Gastroesophageal sphincter (tissue), 4 donors: ENCODE measurements at places on chromosomes 16 and 17.
A peak's percentile ranks its signal among the peaks of the same experiment; 100 is the strongest.

DNA sequence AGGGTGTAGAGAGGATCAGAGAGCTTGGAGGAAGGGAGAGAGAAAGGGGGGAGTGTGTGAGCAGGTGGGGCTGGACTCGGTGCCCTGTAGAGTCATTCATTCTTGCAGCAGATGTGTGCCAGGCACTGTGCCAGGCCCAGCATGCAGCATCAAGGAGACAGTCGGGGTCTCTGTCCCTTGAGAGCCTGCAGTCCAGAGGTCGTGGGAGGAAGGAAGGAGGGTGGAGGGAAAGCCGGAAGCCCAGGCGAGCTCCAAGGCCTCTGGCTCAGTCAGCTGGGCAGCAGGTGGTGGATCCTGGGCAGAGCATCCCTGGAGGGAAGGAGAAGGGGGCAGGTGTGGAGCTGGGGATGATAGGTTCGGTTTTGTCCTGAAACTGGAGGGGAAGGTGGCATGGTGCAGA is 27.5 kb downstream of the EPN2 start:
- ATAC-seq = no peak
- peak overlapping the region; percentile 70 for H3K27ac ChIP-seq
- H3K4me3 ChIP-seq = no peak overlapping the region
- H3K27me3 ChIP-seq = no peaks in the 10 kb centered on the region

GRCh38 chr17:7223375-7223774 is 3.6 kb downstream of the ACADVL start:
- no peak for ATAC-seq
- H3K4me1 ChIP-seq = peaks cover 41% of the 10 kb centered on the region

GRCh38 chr16:79282806-79283205 is 317.7 kb downstream of the MAF start:
- peaks cover 3% of the 10 kb centered on the region for H3K4me1 ChIP-seq
- no peaks in the 10 kb centered on the region for H3K27me3 ChIP-seq
- no peaks in the 10 kb centered on the region for H3K36me3 ChIP-seq
- H3K4me3 ChIP-seq = no peak overlapping the region
- no peak overlapping the region for H3K27ac ChIP-seq

- no peaks in the 10 kb centered on the region for H3K36me3 ChIP-seq
- H3K27me3 ChIP-seq = no peaks in the 10 kb centered on the region
- no peak overlapping the region for H3K27ac ChIP-seq
- H3K4me3 ChIP-seq = no peak overlapping the region
- no peak for ATAC-seq
- H3K4me1 ChIP-seq = no peaks in the 10 kb centered on the region
Measured at GRCh38 chr16:62406387-62406786, 370.1 kb upstream of the CDH8 start.

DNA sequence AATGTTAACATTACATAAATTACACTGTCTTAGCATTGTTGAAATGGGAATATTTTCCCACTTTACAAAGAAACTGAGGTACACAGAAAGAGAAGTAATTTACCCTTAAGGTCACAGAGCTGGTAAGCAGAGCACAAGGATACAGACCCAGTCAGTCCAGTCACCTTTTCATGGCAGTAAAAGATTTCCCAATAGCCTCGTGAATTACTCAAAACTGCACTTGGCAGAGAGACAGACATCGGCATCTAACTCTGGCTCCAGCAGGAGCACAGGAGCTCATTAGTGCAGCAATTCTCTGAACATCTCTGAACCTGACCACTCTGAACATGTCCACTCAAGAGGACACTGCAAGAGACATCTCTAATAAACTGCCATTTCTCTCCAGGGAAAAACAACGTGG is 3.1 kb downstream of the TEX2 start:
- no peak for ATAC-seq
- H3K27me3 ChIP-seq = no peaks in the 10 kb centered on the region
- peaks cover 13% of the 10 kb centered on the region for H3K4me1 ChIP-seq
- H3K4me3 ChIP-seq = no peak overlapping the region
- H3K27ac ChIP-seq = no peak overlapping the region
- no peaks in the 10 kb centered on the region for H3K36me3 ChIP-seq

DNA sequence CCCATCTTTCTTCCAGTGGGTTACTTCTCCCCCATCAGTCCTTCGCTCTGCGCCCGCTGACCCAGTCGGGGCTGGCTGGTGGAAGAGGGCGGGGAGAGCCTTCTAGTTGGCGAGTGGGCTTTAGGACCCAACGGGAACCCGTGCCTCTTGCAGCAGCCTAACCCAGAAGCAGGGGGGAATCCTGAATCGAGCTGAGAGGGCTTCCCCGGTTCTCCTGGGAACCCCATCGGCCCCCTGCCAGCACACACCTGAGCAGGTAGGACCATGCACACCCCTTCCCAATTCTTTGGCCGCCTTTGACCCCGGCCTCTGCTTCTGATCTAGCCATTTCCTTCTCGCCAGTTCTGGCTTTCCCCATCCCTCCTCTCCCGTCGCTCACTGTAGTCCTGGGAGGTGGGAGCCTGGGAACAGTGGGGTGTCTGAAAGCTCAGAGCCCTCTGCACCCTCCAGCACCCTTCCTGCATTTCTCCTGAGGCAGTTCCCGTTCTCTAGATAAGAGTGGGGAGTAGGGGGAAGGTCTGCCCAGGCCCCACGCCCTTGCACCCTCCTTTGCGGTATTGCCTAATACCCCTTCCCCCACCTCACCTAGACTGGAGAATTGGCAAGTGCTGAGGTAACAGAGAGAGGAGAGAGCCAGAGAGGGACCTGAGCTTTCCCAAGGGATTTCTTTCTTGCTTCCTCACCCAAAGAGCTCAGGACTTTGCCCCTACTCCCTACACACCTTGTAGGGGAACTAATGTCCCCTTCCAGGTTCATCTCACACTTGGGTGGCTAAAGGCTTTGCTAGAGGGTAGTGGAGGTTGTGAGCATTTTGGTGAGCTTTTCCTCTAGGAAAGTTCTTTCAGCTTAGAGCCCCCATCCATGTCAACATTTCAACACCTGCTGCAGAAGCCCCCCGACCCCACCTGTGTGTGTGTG is at the start of gene RARA:
RARA (plus strand) TSS at position 150 of the 918 bp plus-strand sequence. CDS start 22,039 bp downstream, outside the sequence.
- ATAC-seq = peak; percentile 50
- no peaks in the 10 kb centered on the region for H3K36me3 ChIP-seq
- peak within 1 kb of the TSS; percentile 23 for H3K4me3 ChIP-seq
- no peaks in the 10 kb centered on the region for H3K27me3 ChIP-seq

DNA sequence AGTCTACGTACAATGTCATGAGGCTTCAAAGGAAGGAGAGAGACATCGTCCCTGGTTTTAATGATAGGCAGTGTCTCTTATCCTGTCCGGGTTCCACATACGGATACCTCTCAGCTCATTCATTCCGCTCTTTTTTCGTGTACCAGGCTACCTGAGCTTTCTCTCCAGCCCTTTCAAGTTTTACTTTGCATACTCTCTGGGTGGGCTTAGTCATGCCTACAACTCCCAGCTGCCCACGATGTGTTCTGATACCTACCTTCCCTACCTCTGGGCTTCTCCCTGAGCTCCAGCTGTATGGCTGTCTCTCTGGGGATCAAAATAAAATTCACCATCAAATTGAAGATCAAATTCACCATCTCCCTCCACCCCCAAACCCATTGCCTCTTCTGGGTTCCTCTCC is 354.0 kb upstream of the EEF2KMT start:
- H3K36me3 ChIP-seq = no peaks in the 10 kb centered on the region
- H3K4me1 ChIP-seq = no peaks in the 10 kb centered on the region
- peaks cover 18% of the 10 kb centered on the region for H3K27me3 ChIP-seq
- H3K4me3 ChIP-seq = no peak overlapping the region

- no peak overlapping the region for H3K4me3 ChIP-seq
- no peaks in the 10 kb centered on the region for H3K4me1 ChIP-seq
- no peaks in the 10 kb centered on the region for H3K36me3 ChIP-seq
- H3K27ac ChIP-seq = no peak overlapping the region
Measured at GRCh38 chr16:15932939-15933338, 16.5 kb upstream of the ABCC1 start.

DNA sequence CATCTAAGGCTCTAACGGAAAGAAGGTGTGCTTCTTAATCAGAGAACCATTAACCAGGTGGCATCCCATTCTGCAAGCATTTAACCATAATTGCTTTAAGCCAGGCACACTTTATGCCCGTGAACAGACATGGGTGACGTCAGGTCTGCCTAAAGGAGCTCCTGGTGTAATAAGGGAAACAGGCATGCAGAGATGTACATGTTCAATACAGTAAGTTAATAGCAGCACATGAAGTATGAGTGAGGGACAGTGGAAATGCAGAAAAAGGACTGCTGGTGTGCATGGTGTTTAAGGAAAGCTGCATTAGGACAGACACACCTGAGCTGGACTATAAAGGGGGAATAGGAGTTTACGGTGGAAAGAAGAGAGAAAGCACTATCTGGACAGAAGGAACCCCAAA is 18.6 kb downstream of the DYNLRB2 start:
- no peak overlapping the region for H3K27ac ChIP-seq
- H3K4me3 ChIP-seq = no peak overlapping the region
- no peaks in the 10 kb centered on the region for H3K4me1 ChIP-seq

DNA sequence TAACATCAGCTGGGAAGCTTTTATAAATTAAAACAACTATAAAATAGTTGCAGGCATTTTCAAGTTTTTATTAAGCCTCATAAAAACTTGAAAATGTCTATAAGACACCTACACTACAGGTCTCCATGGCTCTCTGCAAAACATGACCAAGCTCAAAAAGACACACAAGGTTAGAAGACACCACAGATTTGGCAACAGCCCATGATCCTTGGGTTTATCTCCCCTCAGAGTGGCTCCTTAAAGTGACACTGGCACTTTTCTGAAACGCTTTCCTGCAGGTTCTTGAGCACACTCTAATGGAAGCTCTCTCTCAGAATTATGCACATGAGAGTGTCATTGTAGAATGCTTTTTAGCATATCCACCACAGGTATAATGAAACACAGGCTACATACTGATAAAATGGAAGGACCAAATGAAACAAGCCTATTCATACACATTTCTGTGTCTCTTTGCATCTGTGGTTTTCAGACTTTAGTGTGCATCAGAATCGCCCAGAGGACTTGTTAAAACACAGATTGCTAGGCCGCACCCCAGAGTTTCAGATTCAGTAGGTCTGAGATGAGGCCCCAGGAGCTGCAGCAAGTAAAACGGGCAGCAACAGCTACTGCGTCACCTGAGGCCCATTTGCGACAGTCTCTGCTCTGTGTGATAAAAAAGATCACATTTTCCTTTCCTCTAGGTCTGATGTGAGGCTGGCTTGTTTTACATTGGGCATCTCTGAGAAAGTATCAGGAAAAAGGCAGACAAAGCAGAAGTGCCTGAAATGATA is 75.0 kb upstream of the WSB1 start:
- ATAC-seq = no peak
- peaks cover 3% of the 10 kb centered on the region for H3K27me3 ChIP-seq
- H3K36me3 ChIP-seq = no peaks in the 10 kb centered on the region
- no peak overlapping the region for H3K27ac ChIP-seq

GRCh38 chr16:83830091-83830768 is 22.5 kb downstream of the HSBP1 start:
- H3K27ac ChIP-seq = no peak overlapping the region
- ATAC-seq = no peak
- no peaks in the 10 kb centered on the region for H3K27me3 ChIP-seq
- H3K4me1 ChIP-seq = peaks cover 12% of the 10 kb centered on the region
- no peaks in the 10 kb centered on the region for H3K36me3 ChIP-seq

DNA sequence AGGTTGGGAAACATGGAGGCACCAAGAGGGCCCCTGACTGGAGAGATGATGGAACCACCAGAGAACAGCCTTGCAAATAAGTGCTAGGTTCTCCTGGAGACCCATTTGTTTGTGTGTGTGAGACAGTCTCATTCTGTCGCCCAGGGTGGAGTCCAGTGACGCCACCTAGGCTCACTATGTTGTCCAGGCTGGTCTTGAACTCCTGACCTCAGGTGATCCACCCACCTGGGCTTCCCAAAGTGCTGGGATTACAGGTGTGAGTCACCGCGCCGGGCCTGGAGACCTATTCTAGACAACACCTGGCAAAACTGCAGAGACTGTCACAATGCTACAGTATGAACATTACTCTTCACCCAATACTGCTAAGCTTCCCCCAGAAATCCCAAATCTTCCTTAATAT is 1.5 kb downstream of the NPLOC4 start:
- H3K27ac ChIP-seq = peak overlapping the region; percentile 90
- no peak for ATAC-seq
- no peaks in the 10 kb centered on the region for H3K36me3 ChIP-seq
- no peaks in the 10 kb centered on the region for H3K27me3 ChIP-seq
- H3K4me1 ChIP-seq = peaks cover 43% of the 10 kb centered on the region

- peak within 1 kb of the TSS; percentile 18 for H3K4me3 ChIP-seq
- H3K27ac ChIP-seq = no peak within 1 kb of the TSS
- H3K36me3 ChIP-seq = no peaks in the 10 kb centered on the region
- ATAC-seq = peak; percentile 63
- H3K27me3 ChIP-seq = no peaks in the 10 kb centered on the region
- H3K4me1 ChIP-seq = no peaks in the 10 kb centered on the region
Measured at GRCh38 chr16:75495076-75495674, at the start of gene CHST6. Gene CHST6, minus strand, starts transcription at chr16:75495441. Its CDS starts 15,613 bp downstream, at chr16:75479828.
